ENCODE measurements at places on chromosomes 6 and 20.

DNA sequence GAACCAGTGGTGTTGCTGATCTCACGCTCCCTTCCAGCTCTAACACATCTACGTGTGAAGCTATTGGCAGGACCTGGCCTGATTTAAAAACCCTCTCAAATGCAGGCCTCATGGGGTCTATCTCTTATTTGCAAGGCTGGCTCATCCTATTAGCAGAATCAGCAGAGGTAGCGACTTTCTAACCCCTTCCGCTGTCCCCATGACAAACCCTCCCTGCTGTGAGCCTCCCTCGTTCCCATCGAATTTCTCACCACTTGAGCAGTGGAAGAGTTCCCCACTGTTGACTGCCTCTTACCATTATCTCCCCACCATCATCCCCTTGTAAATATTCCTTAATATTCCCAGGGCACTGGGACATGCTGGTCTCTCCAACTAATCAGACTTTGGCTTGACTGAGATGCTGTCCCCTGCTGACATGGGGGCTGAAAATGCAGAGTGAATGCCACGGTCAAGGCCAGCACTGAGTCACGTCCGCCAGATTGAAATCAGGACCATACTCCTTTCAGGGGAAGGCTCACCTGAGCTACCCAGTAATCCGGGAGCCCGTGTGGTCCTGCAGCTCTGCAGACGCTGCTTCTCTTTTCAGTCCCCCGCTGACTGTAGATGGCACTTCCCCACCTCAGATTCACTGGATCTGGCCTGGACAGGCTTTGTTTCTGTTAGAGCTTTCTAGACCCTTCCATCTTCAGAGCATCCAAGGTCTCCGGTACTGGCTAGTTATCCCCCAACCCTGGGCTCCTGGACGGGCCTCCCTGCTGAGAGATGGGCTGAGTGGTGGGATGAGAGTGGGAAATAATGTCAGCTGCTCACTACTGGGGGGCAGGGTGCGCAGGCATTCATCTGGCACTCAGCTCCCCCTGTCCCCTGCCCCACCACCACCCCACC lies 23.1 kb downstream of the AAR2 start:
- DNase-seq, result no peak

DNA sequence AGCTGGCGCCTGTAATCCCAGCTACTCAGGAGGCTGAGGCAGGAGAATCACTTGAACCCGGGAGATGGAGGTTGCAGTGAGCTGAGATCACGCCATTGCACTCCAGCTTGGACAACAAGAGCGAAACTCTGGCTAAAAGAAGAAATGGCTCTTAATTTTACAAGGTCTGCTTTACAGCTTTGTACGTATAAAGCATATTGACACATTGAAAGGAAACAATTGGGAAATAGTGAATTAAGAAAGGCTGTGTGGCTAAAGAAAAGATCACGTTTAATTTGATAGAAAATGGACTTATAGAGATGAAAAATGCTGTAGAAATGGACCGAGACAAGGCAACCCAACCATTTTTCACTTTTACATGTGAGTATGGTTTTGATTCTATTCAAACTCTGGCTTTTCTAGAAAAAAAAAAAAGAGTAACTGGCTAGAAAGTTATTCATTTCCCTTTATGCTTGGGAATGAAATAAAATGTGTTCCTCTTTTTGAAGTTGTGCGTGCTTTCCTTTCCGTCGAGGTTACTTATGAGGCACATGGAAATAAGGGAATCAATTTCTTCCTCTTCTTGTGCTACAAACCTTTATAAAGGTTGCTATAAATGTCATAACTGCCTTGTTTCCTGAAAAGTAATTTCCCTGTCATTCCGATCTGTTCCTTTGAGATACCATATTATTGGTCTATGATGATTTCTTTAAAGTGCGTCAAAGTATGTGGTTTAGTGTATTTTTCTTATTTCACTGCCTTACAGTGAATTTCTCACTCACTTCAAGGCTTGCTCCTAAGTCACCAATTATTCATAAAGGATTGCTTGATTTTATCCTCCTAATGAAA lies 29.4 kb downstream of the PFDN4 start:
- no peak for DNase-seq

GRCh38 chr6:159760602-159761057 lies 1.2 kb upstream of the ACAT2 start:
- DNase-seq, result no peak

DNA sequence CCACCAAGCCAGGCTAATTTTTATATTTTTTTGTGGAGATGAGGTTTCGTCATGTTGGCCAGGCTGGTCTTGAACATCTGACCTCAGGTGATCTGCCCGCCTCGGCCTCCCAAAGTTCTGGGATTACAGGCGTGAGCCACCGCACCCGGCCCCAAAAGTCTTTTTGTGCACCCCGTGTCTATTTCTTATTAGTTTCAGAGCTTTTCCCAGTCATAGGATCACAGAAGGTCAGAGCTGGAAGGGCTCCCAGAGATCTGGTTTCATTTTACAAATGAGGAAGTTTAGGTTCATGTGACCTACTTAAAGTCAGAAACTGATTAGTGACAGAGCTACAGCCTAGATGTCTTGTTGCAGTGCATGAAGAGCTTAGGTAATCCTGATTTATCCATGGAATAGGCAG lies 1.6 kb upstream of the OGFRL1 start:
- no peak for DNase-seq

GRCh38 chr6:89508755-89509563 lies 76.0 kb downstream of the ANKRD6 start:
- DNase-seq, result no peak

GRCh38 chr20:41234546-41234945 lies 83.0 kb downstream of the ZHX3 start:
- DNase-seq, result no peak

- no peak for DNase-seq
Measured at GRCh38 chr6:32837651-32838113, 857 bp downstream of the TAP2 start.

DNA sequence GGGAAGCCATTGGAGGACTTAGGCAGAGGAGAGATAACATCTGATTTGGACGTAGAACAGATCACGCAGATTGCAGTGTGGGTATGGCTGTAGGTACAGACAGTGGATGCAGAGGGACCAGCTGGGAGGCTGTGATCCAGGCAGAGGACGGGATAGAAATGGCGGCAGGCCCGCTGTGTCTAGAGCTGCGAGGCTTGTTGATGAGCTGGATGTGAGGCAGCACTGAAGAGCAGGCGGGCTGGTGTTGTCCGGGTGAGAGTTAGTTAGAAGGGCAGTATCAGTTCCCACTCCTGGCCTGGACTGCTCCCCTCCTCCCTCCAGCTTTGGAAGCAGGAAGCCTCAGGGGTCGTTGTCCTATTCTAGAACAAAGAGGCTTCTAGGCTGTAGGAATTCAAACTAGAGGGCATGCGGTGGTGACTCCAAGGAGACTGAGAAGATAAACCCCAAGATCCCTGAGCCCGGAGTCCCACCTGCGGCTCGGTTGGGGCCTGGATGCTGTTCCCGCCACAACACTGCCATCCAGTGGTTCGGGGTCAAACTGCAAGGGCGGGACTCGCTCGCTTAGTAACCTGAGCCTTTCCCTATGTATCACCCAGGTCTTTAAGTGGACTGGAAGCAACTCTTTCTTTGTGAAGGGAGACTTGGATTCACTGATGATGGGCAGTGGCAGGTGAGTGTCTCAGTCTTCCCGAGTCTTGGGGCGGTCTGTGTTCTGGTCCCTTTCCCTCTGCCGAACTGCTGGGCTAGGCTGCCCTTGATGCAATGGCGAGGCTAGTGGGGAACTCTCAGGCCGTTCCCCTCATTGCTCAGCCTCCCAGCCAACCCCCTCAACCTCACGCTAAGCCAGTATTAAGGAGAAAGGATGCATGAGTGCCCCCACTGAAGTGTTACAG lies 11.2 kb downstream of the TLDC2 start:
- DNase-seq, result peak; percentile 93

GRCh38 chr20:5328268-5328667 lies 11.5 kb upstream of the PROKR2 start:
- no peak for DNase-seq

DNA sequence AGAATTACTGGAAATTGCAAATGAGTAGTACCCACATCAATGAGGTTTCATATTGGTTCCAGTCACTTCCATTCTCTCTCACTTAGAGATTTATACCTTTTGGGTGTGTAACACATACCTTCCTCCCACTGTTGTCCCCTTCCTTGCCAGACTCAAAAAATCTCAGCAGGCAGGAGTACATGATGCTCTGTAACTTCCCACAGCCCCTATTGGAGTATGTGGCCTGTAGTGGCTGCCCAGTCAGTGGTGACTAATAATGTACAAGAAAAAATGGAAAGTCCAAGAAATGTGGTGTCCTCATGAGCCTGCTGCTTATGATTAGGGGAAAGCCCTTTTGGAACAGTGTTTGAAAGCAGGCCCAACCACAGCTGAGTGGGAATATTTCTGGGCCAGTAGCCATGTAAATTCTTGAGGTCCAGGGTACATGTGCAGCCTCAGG lies 312.0 kb downstream of the ZFAND3 start:
- no peak for DNase-seq

DNA sequence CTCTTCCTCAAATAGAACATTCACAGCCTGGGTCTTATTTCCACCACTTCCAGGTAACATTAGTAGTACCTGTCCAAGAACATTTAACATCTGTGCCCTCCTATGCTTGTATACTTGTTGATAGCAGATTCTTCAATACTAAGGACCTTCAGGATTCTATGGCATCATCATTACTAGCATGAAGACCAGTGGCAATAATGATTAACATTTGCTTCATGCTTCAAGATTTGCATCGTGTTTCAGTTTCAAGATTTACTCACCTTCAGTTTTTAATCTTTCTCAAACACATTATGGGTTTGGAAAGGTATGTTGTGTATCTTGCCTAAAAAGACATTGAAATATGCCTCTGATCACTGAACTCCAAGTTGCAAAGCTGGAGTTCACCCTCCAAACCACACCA lies 412.8 kb upstream of the NRSN1 start:
- DNase-seq, result no peak

DNA sequence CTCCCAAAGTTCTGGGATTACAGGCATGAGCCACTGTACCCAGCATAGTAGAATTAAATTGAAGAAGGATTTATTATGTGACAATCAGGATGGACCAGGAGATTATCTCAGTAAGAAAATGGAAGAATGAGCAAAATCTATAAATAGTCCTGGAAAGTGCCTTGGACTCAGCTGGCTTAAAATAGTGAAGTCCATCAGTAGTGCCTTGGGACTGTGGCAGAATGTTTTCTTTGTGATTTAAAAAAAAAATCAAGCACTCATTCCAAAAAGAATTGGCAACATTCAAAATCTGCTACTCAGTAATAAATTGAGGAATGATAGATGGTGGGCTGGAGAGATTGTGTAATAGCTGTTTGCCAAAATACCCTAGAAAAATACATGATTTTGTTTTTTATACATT lies 37.0 kb upstream of the MAS1 start:
- DNase-seq, result no peak

DNA sequence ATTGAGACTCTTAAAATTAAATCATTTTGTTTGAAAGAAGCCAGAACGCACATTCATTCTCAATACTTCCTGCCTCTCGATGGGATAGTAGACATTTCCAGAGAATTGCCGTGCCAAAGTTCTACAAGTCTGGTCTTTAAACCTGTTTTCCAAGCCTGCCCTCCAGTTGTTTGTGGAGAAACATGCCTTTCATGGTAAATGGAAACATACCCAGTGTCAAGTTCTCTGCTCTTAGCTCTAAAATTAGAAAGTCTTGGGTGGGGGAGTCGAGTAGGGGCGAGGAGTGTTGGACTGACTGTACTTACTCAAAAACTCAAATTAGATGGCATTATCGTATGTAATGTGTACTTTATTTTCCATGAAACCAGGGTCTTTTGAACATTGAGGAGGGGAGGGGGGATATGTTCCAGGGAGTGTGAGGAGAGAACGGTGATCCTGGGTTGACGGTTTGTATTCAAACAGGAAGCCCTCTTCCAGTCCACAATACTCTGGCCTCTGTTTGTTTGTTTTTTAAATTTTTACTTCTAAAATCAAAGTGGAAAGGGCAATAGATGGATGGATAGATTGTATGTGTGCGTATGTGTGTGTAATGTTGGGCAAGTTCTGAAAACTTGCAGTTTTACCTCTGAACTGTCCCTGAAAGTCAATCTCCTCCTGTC lies 106.8 kb upstream of the ARMC2 start:
- no peak for DNase-seq

DNA sequence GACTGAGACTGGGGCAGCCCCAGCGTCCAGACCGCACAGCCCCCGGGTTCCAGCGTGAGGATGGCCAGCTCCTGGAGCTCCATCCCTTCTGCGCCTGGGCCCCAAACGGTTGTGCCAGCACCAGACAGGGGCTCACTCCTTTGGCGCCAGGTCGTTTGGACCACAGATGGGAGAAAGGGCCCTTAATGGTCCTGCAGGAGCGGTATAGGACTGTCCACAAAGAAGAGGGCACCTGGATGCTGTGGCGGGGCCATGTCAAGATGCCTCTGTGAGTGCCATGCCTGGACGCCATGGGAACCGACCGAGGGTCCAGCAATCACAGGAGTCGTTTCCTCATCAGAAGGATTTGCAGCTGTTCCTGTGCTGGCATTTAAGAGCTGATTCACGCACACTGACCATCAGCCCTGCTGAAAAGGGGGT lies 82.7 kb downstream of the DLL1 start:
- DNase-seq, result peak; percentile 26

DNA sequence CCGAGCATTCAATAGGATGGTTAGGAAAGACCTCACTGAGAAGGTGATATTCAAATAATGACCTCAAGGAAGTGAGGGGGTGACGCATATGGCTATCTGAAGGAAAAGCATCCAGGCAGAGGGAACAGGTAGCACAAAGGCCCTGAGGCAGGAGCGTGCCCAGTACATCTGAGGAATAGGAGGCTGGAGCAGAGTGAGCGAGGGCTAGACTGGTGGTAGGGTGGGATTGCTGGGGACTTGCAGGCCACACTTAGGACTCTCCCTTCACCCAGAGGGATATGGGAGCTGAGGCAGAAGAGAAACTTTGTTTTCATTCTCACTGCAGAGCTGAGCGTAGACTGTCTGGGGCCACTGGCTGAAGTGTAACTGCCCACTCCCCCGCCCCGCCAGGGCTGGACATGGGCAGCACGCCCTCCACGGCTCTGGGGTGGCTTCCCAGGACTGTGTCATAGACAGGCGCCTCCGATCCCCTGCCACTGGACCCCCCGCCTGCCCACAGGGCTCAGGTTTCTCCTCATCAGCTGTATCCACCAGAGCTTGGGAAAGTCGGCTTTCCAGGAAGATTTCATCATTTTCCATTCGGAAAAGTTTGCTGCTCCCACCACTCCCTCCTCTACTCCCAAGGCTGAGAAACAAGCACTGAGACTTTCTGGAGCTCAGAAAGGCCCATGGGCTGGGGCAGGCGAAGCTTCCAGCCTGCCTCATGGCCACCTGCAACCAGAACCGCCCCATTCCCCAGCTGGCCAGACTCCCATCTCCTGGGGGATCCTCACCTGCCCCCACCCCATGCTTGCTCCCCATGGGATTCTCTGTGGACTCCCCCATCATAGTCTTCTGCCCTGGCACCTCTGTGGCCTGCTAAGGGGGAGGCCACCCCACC lies 142.6 kb downstream of the MRPL14 start:
- no peak for DNase-seq

DNA sequence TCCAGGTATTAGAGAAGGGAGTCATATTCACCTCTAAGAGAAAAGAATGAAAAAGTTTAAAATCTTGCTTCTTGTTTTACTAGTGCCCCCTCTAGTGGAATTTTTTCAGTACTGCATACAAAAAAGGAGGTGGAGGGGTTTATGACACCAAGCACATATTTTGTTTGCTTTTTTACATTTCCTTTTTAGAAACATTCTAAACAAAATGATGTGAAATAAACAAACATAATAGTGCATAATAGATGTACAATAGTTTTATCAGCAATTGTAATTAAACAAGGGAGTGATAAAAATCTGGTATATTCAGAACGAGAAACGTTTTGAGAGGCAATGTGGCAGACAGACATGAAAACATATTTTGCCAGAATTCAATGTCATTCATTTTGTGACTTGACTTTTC lies 111.0 kb upstream of the TFAP2D start:
- no peak for DNase-seq
